Right lobe of liver (tissue), 6 donors: ENCODE measurements at places on chromosomes 1 and 21.

DNA sequence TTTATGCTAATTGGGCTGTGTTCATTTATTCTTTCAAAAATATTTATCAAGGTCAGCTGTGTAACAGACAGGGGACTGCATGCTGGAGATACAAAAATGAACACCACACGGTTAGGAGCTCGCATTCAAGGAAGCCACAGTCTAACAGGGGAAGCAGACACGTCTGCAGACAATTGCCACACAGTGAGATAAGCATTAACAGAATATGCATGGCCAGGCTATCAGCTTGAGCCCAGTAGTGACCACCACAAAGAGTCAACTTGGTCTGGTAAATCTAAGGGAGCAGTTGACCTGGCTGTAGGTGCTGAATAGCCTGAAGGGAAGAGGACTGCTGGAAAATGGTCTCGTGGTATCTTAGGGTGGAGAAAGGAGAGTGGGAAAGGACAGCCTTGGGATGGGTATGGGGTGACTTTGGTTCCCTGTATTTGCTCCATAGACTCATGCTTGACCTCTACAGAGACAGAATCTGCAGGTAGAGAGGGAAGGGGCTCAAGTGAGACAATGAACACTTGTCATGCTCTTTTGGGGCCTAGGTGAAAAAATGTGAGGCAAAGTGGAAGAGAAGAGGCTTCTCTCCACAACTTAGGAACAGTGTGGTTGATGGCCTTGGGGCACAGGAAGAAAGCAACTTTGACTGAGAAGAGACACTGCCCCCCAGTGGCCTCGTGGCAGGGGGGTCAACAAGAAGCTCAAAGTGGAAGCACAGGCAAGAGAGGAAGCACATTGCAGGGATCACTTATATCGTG, 7.6 kb upstream of the NPL start:
- DNase-seq: peak; percentile 60

- DNase-seq: peak; percentile 12
These were observed 133.7 kb upstream of the RUNX3 start for GRCh38 chr1:25063591-25064416.

GRCh38 chr1:1079408-1080121, 5.5 kb upstream of the RNF223 start:
- peak; percentile 75 for DNase-seq

DNA sequence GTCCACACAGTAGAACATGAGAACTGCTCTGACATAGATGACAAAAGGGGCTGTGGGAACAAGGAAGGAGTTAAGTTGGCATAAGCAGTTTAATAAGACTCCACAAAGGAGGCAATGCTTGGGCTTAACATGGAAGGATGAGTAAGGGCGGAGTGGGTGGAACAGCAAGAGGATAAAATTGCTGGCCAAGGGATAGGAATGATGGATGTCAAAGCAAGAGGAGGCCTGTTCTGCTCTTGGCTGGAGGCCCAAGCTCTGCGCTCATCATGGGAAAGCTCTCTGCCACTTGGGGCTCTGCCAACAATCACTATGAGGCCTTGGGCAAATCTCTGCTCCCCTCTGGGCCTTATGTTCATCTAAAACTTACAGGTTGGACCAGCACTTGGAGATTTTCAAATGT, 98.3 kb upstream of the CAMK1G start:
- DNase-seq: no peak

DNA sequence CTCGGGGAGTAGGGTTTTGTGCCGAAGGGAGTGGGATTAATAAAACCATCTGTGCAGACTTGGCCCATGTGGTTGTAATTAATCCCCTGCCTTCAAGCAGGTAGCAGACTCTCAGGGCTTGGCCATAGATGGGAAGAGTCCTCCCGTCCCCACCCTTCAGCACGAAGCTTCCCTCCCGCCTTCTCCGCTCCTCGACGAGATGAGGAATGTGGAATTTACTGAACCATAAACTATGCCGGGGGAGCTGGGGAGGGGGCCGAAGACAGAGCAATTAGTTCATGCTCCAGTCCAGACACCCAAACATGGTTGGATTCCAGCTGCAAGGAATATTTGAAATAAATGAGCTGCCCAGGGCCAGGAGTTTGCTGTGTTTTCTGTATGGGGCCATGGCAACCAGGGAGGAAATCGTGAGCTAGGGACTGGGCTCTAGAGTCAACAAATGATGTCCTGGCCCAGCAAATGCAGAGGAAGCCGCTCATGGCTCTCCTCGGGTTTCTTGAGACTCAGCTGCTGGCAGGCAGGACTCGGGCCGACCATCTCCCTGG, 78.8 kb downstream of the SPSB1 start:
- no peak for DNase-seq

DNA sequence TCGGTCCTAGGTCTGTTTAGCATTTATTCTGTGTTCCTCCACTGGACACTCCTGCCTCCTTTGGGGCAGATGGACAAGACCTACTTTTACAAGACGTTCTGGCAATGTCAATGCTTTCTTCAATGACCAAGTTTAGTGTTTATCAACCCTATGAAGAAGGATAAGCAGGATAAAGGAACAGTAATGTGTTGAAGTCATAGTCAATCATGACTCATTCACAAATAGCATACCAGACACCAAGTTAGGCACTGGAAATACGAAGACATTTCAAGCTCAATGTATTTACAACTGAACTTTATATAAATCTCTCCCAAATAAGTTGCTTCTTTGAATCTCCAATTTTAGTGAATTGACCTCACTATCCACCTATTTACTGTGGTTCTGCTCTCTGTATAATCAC, 4.8 kb upstream of the SLC35D1 start:
- no peak for DNase-seq

DNA sequence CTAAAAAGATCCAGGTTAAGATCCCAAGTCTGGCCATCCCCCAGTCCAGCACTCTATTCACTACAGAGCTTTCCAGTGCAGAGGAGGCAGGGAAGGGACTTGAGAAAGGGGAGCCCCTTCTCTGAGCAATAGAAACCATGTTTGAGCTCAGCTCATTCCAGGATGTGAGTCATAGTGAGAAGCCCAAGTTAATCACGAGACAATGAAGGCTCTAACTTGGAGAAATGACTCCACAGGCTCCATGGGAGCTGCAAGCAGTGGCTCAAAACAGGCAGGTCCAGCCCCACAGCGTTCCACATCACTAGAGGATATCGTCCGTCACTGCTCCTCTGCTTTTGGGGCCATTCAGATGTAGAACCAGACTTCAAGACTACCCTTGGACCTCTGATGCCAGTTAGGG, 59.1 kb downstream of the CAMK2N1 start:
- peak; percentile 11 for DNase-seq

- DNase-seq: no peak
These were observed 12.5 kb downstream of the POLR3GL start for GRCh38 chr1:145977016-145977415.

- DNase-seq: no peak
These were observed 241.0 kb upstream of the SNX7 start for GRCh38 chr1:98420376-98421084.

DNA sequence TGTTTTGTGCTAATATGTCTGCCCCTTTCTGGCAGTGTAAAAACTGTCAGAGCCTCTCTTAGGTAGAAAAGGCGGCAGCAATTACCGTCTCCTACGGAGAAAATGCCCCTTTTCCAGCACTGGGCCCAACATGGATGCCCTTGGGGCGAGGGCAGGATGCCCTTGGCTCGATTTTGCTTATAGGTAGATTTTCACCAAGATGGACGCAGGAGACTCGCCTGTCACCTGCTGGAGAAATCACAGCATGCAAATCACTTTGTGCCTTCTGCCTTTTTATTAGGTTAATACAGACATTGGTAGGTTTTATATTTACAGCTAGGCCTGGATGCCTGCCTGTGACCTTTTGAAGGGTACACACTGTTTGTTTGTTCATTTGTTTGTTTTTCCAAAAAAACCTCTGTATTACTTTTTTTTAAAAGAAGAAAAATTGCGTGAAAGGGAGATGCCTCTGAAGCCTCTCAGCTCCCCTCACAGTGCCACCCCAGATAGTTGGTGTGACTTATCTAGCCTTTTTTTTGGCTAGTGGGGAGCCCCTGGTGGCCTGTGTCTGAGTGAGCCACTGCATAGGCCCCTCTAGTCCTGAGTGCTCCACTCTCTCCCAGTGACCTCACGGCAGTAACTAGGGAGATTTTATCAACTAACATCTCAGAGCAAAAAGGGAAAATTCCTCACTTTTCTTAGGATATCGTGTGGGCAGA, 2.5 kb downstream of the ATP1B1 start:
- peak; percentile 40 for DNase-seq

GRCh38 chr1:110696818-110697217, 22.1 kb upstream of the KCNA3 start:
- no peak for DNase-seq

DNA sequence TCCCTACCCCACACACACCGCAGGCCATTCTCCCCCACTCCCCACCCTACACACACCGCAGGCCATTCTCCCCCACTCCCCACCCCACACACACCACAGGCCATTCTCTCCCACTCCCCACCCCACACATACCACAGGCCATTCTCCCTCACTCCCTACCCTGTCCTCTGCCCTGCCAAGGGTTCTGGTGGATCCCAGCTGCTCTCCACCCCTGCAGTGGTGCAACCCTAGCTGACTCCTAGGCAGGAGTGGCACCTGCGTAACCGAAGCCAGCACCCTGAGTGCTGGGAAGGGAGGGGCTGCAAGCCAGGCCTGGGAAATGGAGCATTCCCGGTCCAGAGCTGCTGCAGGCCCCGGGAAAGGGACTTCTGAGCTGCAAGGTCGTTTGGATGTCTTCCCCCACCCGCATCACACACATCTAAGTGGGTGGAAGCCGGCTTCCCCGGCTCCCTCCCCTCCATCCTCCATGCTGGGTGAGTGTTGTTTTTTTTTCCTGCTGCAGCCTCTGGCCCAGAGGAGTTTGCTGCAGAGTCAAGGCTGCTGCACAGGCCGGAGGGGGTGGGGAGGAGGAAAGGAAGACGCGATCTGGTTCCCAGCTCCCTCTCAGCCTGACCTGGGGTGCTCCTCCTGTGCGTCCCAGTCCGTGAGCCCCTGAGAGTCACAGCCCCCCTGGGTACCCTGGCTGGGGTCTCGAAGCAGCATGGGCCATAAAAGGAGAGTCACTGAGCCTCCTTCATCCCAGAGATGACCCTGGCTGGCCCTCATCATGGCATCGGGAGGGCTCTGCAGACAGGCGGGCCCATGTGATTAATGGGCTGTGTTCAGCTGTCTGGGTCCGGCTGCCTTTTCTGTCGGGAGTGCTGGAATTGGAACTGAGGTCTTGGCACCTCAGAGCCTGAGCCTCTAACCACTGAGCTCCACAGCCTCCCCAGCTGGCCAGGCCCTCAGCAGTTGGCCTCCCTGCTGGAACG, 16.1 kb downstream of the H6PD start:
- DNase-seq: no peak

- no peak for DNase-seq
These were observed 409.7 kb upstream of the PRMT6 start for GRCh38 chr1:106646816-106647215.

GRCh38 chr21:44760376-44760775, 41.2 kb downstream of the UBE2G2 start:
- DNase-seq: no peak

DNA sequence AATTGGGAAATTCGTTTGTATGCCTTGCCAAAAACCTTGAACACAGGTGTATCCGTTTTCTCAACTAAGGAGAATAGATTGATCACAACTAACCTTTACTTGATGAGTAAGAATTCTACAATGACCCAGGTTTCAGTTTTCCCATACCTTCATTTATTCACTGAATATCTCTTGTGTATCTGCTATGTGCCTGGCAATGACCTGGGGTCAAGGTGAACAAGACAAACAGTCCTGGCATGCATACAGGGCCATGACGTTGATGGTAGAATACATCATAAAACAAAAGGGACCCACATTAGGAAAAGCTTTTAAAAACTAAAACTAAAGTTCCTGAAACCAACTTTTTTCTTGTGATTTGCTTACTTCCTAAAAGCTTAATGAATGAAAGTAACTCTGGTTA, 32.1 kb upstream of the EXOSC10 start:
- DNase-seq: no peak

- DNase-seq: no peak
These were observed 172.1 kb upstream of the ZRANB2 start for GRCh38 chr1:71252900-71253299.

GRCh38 chr1:239555350-239555749, 169.0 kb downstream of the CHRM3 start:
- no peak for DNase-seq

DNA sequence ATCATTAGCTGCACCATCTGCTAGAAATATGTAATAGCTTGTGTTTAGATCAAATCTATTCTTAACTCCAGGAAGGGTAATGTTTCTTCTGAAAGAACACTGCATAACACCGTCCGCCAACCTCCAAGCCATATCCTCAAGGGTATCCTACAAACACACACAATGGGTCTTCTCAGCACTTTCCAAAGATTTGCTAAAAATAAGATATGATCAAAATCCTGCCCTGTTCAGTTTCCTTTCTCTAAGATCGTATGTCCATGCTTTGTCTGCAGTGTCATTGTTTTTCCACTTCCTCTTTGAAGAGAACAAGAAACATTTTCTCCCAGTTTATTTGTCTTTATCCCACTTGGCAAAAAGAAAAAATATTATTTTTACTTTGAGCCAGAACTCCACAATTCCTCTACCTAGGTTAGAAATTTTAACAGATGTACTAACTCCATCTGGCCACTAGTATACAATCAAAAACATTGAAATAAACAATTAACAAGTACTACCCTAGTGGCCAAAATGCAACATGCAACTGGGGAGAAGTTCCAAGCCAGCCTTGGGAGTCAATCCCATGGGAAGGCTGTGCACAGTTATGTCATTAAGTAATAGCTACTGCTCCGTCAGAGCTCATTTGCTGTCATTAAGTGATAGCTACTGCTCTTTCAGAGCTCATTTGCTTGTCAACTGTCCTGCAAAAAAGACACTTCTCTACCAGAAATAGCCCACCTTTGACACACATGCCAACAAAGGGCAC, 37.8 kb downstream of the FRRS1 start:
- no peak for DNase-seq

DNA sequence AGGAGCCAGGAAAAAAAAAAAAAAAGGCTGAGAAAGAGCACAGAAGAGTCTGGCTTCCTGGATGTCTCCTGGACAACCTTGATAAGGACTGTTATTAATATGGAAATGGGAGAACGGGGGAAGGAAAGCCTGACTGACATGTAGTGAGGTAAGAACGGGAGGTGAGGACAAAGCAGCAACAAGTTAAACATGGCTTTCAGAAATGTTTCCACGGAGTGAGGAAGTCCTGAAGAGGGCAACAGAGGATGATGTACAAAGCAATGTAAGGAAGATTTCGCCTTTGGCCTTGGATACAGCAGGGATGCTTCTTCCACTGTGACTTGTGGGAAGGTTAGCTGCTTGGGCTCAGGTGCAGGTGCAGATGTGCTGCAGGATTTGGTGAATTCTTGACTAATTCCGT, 11.9 kb upstream of the NIBAN1 start:
- DNase-seq: no peak

- DNase-seq: peak; percentile 91
These were observed 21.0 kb upstream of the CBR3 start for GRCh38 chr21:36113647-36114428.

DNA sequence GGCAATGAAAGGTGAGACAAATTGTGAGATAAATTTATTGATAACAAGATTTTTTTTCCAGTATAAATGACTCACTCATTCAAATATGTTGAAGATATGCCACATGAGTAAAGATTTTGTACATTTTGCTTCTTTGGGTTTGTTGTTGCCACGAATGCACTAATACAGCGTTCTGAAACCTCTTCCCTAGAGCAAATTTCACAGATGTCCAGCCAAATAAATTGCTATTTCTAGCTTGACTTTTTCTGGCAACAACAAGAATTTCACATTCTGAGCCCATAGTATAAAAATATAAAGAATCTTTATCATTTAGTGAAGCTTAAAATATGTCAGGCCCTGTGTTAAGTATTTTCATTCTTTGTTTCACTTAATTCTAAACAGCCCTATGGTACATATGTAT, 114.5 kb upstream of the COL24A1 start:
- DNase-seq: no peak

- no peak for DNase-seq
These were observed 730 bp downstream of the CDC42SE1 start for GRCh38 chr1:151058692-151059091.
